ENCODE measurements at places on chromosomes 13 and 19.
A peak's percentile ranks its signal among the peaks of the same experiment; 100 is the strongest.

GRCh38 chr19:4449022-4449638 is 8.5 kb downstream of the UBXN6 start:
- no peak for DNase-seq

DNA sequence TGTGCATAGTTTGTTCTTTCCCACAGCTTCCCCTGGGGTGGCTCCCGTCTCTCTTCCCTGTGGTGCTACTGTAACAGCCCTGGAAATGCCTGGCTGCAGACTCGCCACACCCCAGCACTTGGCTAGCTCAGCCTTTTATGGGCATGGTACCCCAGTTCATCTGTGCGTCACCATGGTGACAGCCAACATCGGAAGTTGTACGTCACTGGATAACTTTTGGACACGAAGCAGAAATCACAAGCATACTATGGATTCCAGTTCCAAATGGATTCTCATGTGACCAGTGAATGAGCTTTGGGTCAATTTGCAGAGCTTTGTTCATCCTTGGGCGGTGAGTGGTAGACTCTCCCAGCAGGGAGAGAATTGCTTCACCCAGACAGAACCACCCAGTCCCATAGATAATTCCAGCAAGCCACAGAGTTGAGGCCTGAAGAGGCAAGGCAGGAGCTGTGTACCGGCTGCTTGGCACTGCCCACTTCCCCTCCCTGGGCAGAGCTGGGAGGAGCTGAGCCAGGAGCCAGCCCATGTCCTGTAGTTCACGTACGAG is 54.4 kb downstream of the COL4A2 start:
- DNase-seq: no peak

DNA sequence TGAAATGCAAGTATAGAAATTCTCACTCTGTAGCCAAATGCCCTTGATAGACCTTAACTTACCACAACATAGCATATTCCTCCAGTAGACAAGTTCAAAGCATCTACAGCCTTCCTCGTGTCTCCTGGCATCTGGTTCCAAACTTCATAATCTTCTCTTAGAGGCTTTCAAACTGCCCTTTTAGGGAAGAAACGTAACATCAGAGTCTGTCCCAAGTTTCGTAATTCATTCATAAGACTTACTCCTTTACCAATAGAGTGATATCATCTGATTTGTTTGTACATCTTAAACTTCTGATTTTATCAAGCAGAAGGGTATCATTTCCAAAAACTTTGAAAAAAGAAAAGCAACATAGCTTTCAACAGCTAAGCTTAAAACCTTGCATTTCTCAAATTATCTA is 137.4 kb downstream of the SPRY2 start:
- DNase-seq: no peak

DNA sequence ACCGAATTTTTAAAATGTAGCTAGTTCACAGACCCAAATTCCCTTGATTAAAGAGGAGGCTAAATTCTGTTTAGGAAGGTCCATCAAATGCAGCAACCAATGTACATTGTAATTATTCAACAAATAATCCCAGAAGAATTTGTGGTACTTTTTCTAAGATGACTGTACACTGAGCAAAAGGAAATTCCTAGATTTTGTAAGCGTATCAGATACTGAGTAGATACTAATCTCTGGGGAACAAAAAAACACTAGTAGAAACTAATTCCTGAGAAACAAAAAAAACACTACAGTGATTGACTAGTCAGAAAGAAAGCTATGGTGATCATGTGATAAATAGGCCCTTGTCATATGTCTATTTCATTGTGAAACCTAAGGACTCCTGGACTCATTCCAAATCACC is 246.1 kb downstream of the PCDH17 start:
- no peak for DNase-seq

DNA sequence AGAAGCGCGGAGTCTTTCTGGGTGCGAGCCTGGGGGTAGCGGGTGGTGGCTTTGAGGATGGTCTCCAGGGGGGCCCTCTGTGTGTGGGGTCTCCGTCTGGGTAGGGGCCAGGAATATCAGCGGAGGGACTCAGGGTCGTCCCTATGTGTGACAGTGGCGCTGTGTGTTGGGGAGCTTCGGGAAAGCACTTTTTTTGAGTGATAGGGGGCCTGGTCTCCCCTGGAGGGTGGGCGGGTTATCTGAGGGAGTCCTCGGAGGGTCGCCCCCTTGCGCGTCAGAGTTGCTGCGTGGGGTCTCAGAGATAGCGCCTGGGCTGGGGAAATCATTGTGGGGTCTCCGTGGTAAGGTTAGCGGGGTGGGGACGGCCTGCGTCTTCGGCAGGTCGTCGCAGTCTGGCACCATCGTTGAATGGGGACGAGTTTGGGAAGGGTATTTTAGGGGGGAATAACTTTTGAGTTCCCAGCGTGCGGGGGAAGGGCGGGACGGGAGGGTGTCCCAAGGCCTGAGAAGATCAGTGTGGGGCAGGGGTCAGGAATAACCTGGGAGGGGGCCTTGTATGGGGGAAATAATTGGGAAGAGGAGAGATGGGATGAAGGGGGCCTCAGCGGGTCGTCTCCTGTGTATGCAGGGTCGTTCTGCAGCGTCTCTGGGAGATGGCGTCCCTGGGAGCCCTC is 857 bp downstream of the IER2 start:
- no peak for DNase-seq

DNA sequence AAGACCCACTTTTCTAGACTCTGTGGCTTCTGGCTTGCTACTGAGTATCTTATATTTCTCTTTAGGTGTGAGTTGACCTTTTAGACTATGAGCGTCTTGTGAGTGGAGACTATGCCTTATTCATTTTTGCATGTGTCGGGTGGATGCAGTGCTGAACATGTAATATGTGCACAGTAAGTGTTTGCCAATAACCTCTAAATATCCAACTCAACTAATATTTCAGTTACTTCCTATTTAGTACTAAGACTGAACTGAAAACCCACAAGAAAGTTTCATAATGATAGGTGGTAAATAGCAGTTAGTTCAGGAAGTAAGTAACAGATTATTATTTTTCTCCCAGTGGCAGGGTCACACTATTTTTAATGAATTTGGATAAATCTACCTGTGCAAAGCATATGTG is 269.3 kb downstream of the KCNRG start:
- no peak for DNase-seq

DNA sequence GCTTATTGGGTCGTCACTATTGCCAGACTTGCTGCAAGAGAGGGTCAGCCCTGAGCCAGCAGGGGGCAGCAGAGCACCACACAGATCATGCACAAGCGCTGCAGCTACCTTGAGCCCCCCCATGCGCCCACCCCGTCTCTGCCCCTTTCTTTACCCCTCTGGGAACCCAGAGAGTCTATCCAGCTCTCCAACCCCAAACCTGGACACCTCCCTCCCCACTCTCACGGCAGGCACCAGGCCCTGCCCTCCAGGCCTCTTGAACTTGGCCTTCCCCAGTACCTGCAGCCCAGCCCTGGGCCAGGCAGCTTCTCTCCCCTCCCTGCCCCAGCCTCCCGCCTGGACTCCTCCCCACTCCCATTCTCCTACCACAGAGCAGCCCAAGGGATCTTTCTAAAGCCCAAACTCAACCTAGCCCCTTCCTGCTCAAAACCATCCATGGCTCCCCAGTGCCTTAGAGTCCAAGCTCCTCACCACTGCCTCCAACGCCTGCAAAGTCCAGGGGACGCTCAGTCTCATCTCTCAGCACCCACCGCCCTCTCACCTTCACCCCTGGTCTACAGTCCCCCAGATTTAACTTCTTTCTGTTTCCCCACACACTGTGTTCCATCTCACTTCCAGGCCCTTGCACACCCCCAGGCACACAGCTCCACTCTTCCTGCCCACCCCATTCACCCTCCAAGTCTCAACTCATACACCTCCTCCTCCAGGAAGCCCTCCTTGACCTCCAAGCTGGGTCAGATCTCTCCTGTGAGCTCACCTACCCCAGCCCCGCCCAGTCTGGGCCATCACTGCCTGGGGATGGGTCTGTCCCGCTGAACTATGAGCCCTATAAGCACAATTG is 9.4 kb upstream of the CEACAM16 start:
- peak; percentile 64 for DNase-seq

GRCh38 chr13:27638001-27638400 is 16.3 kb downstream of the POLR1D start:
- no peak for DNase-seq

DNA sequence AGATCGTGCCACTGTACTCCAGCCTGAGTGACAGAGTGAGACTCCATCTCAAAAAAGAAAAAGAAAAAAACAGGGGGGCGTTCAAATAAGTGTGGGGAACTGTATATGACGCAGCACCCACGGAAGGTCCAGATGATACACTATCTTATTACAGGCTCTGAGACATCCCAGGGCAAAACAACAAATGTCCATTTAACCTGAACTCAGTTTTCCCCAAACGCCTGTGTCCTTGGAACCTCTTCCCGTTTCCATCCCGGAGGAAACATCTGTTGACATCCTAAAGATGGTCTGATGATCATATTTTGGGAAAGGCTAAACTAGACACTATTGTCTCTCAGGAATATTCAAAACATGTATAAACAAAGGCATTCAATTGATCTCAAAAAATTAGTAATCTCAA is 72.4 kb downstream of the COL4A1 start:
- no peak for DNase-seq

DNA sequence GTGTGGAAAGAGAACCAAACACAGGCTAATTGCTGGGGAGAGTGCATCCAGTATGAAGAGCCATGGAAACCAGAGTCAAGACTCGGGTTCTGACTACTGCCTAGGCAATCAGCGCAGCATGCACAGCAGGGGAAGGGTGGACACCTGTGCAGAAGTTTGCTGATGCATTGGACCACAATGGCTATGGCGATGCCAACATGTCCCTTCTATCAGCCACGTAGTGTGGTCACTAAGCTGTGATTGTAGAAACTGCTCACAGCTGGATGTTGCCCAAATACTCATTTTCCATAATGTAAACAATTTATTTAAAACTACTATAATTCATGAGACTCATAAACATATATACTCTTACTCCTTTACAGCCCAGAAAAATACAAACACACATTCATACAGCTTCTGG is 1718.2 kb downstream of the EFNB2 start:
- no peak for DNase-seq

DNA sequence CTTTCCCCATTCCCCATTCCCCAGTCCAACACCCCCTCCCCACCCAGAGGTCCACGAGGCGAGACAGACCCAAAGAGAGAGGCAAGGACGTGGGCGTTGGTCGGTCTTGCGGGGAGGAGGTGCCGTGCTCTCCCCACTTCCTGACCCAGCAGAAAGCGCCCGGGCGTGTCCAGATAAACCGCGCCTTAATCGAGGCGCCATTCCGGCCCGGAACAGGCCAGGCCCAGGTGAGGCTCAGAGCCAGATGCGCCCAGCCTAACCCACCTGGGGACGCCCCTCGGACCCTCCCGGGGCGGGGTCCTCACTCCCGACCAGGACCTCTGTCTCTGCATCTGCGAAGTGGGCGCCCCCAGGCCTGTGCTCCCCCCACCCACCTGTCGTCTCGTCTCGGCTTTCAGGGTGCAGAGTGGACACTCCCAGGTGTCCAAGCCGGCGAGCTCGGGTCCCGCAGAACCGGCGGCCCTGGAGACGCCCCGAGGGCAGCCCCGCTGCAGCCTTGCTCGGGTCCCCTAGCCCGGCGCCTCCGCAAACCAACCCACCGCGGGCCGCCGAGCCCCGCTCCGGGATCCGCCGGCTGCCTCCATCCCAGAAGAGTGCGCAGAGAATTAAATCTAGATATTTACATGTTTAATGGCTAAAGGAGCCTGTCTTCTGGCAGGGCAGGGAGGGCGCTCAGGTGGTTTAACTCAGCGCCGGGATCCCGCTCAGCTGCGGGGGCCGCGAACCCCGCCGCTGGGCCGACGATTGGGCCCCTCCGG is 5.0 kb upstream of the ONECUT3 start:
- DNase-seq: no peak

DNA sequence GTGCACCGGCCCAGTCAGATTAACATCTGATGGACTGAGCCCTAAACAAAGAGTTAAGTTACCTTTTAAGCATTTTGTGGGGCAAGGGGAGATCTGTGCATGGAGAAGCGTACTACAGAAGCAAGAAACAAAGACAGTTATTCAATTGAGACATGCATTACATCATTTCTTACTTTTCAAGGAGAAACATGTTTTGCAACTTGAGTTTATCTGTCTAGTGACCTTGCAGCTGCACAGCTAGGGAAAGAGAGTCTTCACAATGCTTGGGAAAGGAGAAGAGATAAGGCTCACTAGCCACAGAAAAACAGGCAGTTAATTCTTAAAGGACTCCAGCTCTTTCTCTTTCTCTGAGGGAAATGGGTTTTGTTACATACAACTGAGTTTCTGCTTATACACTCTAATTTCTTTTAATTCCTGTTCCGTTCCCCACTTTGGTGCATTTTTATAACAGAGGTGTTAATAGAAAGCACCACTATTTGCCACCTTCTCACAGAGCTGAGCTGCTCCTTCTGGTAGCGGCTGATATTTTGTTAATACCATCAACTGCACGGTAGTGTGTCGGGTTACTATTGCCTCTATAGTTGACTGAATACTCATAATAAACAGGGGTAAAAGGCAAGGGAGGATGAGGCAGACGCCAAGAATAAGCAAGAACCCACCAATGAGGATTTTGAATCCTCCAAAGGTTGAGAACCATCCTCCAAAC is 55.9 kb downstream of the ZNF431 start:
- no peak for DNase-seq

DNA sequence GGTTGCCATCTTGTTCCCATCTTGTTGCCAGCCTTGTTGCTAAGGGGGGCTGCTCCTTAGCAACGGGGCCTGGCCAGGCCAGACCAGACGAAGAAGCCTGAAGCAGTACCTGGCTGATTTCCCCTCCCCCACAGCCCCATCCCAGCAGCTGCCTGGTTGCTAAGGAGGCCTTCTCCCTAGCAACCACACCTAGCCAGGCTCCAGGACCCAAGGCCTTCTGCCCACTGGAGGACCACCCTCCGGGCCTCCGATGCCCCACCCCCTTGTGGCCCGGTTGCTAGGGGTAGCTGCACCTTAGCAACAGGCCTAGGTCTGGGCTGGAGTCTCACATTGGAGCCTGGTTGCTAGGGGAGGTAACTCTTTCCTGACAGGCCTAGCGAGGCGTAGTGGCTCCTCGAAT is 3.9 kb downstream of the PRRG2 start:
- no peak for DNase-seq

DNA sequence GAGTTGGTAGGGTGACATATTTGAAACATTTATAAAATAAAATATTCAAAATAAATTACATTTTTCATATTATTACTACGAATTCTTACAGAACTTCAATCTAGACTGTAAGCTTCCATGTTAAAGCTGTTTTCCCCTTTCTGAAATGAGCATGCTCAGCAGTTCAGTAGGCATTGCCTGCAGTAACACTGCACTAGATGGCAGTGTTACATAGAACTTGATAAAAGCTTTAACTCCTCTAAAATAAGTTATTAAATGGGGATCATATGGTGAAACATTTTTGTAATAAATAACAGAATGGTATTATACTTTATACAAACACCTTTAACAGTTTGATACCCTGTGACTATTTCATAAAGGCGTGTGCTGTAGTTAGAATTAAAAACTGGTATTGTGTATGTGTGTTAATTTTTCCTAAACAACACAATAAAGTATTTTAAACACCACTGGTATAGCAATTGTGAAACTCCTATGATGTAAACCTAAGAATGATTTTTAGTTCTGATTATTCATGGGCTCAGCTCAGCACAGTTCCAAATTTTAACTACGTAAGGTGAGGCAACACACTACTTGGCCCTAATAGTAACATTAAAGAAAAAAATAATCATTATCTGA is 11.6 kb upstream of the GPR18 start:
- peak; percentile 19 for DNase-seq

- DNase-seq: peak; percentile 53
Measured at GRCh38 chr19:4803736-4804695, 12.5 kb downstream of the FEM1A start.

GRCh38 chr19:41225238-41226052 is 6.4 kb downstream of the AXL start:
- DNase-seq: peak; percentile 7

Data from T follicular helper cell (primary cell).